ENCODE measurements at places on chromosomes 16 and 17.

- no peak for DNase-seq
These were observed 24.0 kb upstream of the GRIN2A start for GRCh38 chr16:10206215-10206614.

DNA sequence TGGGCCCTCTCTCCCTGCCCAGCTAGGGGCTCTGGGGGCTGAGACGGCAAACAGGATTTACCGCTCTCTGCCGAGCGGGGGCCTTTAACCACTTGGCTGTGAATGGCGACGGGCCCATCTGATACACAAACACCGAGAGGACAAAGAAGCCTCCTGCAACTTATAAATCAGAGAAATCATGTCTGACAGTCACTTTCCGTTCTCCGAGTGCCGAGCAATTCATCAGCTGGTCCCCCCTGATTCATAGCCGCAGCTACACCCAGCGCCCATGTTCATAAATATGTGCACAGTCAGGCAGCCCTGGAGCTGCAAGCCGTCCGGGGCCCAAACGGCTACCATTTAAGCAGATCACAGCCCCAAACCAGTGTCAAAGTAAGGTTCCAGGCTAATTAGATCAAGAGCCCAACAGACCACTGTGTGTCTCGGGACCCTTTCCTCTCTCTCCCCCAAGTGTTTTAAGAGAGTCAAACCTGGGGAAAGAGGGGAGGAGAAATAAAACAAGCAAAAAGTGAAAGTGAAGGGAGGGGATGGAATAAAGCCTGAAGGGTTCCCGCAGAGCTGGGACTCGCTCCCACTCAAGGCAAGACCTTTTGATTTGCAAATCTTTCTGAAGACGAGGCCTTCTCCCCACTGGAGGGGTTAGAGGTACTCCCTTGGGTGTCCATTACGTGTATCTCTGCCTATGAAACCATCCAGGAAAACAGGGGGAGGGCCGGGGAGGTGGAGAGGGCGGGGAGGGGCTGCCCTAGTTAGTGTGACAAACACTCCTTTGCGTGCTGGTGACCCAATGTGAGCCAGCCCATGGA, 154.7 kb downstream of the C16orf78 start:
- peak; percentile 56 for DNase-seq

DNA sequence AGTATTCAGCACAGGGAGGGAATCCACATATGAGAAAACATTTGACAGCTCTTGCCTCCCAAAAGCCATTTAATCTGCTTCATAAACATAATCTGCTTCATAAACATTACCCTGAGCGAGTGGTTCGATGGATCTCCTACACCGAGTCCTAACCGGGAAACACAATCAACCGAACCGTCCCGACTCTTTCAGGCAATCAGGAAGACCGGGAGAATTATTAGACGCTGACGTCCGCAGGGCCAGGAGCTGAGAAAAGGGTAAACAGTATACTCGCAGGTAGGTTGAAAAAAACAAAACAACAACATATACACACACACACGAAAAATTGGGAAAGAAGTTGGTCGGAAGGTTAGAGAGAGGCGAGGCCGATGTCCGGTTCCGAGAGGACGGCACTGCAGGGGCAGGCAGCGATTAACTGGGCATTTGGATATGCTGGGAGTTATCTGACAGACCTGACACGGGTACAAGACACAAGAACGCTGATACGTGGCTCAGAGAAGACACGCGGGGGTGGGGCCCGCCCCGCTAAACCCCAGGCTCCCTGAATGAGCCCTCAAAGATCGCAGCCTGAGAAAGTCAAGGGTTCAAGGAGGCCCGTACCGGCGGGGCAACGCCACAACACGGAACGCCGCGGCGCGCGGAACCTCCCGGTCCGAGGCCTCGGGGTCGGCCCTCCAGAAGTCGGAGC, 585 bp downstream of the AP1G1 start:
- peak; percentile 20 for DNase-seq

DNA sequence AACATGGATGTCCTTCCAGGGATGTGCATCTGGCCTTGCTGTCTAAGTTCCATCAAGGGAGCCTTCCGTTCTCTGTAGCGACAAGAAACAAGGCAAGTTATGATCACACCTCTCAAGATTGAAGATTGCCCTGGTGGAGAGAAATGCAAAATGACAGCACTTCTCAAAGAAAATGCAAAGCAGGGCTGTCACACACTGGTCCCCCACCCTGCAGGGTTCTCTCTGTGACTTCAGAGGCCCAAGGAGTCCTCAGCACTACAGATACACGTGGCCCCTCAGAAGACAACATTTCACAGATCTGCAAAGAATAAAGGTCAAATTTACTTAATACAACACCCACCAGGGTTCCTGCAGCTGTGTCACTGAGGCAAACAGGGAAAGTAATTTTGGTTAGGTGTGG, 60.7 kb upstream of the TEX2 start:
- no peak for DNase-seq

GRCh38 chr17:48310748-48311213, 119.2 kb downstream of the SKAP1 start:
- DNase-seq = no peak

- no peak for DNase-seq
These were observed 10.0 kb downstream of the MAP2K6 start for GRCh38 chr17:69424287-69425041.

DNA sequence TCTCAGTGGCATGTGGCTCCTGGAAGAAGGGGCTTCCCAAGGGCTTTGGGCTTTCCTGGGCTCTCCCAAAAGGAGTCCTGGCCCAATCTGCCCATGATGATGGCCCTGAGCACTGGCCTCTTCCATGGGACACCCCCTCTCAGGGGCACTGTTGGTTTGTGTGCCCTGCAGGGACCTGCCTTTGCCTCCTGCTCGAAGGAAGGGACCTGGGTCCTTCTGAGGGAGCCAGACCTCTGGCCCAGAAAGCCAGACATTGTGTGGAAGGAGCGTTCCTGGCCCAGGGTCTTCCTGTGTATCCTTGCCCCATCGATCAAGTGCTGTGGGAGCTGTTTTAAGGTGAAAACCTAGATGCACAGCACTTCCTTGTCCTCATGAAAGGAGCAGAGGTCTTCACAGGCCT, 1689.3 kb downstream of the TP53TG3F start:
- no peak for DNase-seq

DNA sequence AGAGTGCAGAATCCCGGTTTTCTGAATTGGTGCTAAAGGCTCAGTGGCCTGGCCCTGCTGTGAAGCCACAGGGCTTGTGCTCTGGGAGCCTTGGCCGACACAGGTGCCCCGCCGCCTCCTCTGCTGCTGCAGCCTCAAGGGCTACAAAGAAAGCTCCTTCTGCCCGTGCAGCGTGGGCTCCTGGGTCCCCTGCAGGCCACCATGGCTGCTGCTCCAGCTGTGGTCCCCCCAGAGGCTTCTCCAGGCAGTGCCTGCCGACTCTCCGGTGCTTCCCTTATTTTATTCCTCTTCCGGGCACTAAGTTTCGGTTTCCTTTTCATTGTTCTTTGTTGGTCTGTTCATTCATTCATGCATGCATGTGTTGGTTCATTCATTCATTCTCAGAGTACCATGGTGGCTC, 53.1 kb downstream of the CMIP start:
- DNase-seq = no peak

DNA sequence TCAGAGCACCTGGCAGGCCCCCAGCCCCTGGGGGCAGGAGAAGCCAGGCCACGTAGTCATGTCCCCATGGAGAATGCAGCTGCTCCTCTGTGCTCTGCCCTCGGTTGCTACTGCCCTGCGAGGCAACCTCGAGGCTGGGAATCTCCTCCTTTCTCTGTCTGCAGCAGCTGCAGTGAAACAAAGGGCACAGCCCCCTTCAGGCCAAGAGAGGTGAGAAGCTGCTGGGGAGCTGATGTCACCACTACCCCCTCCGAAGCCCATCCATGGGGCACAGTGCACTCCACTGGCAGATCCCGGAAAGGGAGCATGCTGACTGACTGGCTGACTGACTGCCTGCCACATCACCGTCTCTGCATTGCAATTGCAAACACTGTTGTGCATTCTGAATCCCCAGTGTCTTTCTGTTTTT, 103.7 kb downstream of the GRIN2A start:
- no peak for DNase-seq

GRCh38 chr16:79810449-79811189, 210.1 kb upstream of the MAF start:
- DNase-seq = no peak

GRCh38 chr17:58747674-58748073, 8.0 kb upstream of the PPM1E start:
- no peak for DNase-seq

DNA sequence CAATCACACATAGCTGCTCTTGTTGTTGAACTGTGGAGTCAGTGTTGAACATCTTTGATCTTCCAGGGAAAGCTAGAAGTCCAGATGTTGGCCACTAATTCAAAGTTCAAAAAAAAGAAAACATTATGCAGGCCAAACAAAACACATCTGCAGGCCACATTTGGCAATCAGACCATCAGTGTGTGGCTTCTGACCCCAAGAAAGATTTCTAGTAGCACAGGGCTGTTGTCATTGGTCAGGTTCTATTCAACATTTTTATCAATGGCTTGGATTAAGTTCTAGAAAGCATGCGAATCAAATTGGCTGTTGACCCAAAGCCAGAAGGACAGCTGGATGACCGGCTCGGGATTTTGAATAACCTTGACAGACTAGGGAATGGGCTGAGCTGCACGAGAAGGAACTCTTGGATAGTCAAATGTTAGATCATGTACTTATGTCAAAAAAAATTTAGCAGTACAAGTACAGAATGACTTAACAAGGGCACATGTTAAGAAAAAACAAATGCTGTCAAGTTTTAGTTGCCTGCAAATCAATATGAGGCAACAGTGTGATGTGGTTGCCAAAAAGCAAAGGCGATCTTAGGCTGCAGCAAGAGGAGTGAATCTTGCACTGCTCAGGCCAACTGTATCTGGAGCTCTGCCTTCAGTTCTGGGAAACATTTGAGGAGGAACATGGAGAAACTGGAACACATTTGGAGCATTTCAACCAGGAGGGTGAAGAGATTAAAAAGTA, 187.6 kb downstream of the RGS9 start:
- no peak for DNase-seq

- peak; percentile 30 for DNase-seq
These were observed 25.7 kb downstream of the ARHGAP17 start for GRCh38 chr16:24989494-24989893.

DNA sequence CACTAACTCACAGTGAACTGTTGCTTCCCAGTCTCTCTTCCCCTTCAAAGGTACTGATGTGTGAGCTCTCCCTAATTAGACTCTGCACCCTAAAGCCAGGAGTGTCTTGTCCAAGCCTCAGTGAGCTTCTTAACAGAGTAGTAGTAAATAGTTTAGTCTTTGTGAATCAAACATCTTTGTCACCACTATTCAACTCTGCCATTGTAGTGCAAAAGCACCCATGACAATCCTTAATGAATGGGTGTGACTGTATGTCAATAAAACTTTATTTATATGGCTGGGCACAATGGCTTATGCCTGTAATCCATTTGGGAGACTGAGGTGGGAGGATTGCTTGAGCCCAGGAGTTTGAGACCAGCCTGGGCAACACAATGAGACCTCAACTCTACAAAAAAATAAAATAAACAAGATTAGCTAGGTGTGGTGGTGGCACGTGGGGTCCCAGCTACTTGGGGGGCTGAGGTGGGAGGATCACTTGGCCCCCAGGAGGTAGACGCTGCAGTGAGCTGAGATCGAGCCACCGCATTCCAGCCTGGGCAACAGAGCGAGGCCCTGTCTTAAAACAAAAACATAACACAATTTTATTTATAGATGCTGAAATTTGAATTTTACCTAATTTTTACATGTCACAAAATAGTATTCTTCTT, 45.5 kb upstream of the TNRC6A start:
- no peak for DNase-seq

DNA sequence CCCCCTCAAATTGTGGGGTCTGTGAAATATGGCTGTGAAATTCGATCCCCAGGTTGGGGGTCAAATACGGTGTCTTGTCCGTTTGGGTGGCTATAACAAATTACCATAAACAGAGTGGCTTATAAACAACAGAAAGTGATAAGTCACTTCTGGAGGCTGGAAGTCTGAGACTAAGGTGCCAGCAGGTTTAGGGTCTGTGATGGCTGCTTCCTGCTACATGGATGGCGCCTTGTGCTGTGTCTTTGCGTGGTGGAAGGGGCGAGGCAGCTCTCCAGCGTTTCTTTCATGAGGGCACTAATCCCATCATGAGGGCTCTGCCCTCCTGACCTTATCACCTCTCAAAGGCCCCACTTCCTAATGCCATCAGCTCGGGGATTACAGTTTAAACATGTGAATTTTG, 120.0 kb downstream of the IRF8 start:
- no peak for DNase-seq

- DNase-seq = peak; percentile 88
These were observed 4.3 kb upstream of the GSG1L start for GRCh38 chr16:28067604-28068379.

GRCh38 chr16:1050516-1050915, 22.0 kb upstream of the SSTR5 start:
- DNase-seq = no peak

DNA sequence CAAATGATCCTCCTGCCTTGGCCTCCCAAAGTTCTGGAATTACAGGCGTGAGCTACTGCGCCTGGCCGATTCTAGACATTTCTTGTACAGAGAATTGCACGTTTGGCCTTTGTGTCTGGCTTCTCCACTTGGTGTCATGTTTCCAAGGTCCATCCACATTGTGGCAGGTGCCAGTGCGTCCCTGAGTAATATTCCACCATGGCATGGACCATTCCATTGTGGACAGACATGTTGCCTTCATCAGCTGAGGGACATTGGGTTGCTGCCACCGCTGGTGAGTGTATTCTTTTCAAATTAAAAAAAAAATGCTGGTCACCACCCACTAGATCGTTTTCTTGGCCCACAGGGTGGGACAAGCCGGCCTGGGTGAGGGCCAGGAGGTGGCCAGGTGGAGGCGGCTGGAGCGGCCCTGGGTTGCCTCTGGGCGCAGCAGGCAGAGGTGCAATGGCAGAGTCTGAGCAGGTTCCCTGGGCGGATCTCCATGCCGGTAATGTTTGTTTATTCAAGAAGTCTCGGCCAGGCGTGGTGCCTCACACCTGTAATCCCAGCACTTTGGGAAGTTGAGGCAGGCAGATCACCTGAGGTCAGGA, 274.1 kb downstream of the SEC14L1 start:
- DNase-seq = no peak

DNA sequence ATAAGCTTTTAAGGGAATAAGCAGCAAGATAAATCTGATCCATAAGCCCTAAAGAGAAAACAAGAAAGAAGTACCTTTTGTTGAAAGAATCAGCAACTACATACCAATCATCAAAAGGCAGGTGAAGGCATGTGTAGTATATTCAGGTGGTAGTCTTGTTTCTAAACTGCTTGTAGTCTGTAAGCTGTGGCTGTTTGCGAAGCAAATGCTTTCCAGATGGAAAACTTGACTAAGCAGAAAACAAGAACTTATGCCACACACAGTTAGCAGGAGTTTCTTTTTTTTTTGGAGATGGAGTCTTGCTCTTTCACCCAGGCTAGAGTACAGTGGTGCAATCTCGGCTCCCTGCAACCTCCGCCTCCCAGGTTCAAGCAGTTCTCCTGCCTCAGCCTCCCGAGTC, 5.7 kb downstream of the CBX1 start:
- DNase-seq = no peak

Measured in astrocyte (in vitro differentiated cells and primary cell).